ENCODE measurements at places on chromosomes 5 and 9.

DNA sequence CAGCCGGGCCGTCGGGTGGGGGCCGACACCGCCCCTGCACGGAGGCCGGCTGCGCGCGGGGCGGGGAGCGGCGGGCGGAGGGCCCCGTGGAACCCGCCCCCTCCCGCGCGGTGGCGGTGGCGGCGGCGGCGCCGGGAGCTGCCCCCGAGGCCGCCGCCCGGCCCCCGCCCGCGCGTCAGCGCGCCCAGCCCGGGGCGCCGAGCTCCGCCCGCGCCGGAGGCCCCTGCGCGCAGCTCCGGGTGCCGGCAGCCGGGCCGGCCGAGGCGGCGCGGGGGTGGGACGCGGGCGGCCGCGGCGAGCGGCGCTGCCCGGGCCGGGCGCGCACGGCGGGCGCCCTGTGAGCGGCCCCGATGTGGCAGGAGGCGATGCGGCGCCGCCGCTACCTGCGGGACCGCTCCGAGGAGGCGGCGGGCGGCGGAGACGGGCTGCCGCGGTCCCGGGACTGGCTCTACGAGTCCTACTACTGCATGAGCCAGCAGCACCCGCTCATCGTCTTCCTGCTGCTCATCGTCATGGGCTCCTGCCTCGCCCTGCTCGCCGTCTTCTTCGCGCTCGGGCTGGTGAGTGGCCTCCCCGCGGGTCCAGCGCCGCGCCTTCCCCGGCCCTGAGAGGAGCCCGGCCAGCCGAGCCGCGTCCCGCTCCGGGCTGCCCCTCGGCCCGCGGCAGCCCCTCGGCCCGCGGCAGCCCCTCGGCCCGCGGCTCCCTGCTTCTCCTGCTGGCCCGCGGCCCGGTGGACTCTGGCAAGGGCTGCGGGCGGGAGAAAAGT, at the start of gene ADCY2:
Gene ADCY2 (plus strand): TSS at position 192 of the 766 bp plus-strand sequence. CDS start 159 bp downstream, at position 351.
- no peak for DNase-seq

DNA sequence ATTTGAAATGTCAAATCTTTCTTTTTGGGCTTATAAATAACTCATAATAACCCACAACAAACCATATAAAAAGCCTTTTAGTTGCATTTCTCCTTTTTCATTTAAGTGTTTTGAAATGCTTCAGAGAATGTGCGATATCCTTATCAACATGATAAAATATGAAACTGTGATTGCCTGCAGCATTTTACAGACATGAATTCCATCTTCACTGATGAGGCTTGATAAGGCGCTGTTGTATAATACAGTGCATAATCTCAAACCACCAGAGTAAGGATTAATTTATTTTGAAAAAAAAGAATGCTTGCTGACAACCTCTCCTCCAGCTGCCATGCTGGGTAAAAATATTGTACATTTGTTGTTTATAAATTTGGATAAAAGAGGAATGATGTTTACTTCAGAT, 216.8 kb downstream of the PBX3 start:
- DNase-seq = no peak

- no peak for DNase-seq
Measured at GRCh38 chr9:84151640-84152039, 171.0 kb downstream of the RMI1 start.

- DNase-seq = no peak
Measured at GRCh38 chr9:26229324-26230054, 551.2 kb upstream of the TUSC1 start.

DNA sequence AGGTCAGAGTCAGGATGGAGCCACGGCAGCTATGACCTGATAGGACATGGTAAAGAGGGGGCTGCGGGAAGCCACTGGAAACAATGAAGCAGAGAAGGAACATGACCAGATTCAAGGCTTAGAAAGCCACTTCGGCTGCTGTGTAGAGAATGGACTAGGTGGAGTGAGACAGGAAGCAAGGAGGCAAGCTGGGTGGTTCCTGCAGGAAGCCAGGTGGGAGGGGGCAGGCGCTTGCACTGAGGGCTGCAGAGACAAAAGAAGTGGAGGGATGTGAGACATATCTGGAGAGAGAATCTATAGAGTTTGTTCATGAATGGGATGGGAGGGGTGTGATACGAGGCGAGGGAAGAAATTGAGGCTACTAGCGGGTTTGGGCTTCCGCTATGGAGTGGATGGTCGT, 19.0 kb upstream of the N4BP3 start:
- DNase-seq = no peak

GRCh38 chr5:68821056-68821455, 272.8 kb upstream of the SLC30A5 start:
- no peak for DNase-seq

DNA sequence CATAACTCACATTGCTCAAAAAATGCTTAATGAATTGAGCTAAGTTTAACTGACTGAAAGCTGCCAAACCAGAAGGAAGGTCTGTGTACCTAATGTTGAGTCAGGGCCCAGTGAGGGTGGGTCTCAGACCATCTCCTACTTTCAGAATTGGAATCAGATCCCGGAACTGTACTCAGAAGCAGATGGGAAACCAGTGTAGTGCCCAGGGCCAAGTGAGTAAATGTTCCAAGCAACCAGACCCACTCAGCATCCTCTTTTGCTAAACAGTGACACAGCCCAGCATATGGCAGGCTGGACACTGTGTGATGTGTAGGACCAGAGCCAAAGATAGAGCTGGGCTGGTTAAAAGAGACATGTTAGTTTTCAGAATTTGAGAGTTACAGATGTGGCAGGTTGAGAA, 94.1 kb downstream of the PLCXD3 start:
- no peak for DNase-seq

DNA sequence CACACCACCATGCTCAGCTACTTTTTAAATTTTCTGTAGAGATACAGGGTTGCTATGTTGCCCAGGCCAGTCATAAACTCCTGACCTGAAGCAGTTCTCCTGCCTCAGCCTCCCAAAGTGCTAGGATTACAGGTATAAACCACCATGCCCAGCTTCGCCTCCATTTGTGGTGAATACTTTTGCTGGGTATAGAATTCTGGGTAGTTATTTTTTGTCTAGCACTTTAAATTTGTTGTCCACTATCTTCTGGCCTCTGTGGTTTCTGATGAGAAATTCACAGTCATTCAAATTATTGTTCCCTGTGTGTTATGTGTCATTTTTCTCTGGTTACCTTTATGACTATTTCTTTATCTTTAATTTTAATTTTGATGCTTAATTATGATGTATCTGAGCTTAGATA, 57.7 kb upstream of the EXOC3 start:
- no peak for DNase-seq

- no peak for DNase-seq
Measured at GRCh38 chr5:150065886-150066285, 20.5 kb downstream of the CSF1R start.

- no peak for DNase-seq
Measured at GRCh38 chr9:107397076-107398044, 92.2 kb downstream of the KLF4 start.

- DNase-seq = no peak
Measured at GRCh38 chr5:123170816-123171215, 81.8 kb downstream of the PRDM6 start.

GRCh38 chr9:116048081-116048480, 105.5 kb upstream of the PAPPA start:
- no peak for DNase-seq

GRCh38 chr9:119788921-119789320, 419.7 kb upstream of the BRINP1 start:
- no peak for DNase-seq

DNA sequence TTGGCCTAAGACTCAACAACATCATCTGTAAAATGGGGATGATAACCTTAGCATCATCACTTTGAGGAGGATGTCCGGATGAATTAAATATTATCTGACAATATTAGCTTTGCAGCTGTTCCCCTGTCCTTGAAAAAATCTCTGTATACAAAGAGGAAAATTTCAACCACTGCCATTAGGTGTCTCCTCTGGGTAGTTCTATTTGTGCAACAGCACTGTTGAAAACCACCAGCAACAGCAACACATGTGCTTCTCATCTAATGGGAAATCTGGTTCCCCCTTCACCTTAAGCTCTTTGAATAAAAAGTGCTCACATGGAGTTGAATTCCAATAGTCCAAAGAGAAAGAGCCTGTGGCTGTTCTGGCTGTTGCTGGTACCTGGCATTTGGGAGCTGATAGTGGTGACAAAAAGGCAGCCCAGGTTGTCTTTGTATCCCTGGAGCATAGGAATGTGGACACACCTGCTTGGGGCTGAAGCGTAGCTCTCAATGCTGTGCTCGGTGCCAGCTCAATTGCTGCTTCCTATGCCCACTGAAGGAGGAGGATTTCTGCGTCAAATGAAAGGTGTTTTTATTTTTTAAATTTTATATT, 322.1 kb upstream of the MSX2 start:
- no peak for DNase-seq

GRCh38 chr9:72480921-72481320, 40.5 kb upstream of the TMC1 start:
- no peak for DNase-seq

DNA sequence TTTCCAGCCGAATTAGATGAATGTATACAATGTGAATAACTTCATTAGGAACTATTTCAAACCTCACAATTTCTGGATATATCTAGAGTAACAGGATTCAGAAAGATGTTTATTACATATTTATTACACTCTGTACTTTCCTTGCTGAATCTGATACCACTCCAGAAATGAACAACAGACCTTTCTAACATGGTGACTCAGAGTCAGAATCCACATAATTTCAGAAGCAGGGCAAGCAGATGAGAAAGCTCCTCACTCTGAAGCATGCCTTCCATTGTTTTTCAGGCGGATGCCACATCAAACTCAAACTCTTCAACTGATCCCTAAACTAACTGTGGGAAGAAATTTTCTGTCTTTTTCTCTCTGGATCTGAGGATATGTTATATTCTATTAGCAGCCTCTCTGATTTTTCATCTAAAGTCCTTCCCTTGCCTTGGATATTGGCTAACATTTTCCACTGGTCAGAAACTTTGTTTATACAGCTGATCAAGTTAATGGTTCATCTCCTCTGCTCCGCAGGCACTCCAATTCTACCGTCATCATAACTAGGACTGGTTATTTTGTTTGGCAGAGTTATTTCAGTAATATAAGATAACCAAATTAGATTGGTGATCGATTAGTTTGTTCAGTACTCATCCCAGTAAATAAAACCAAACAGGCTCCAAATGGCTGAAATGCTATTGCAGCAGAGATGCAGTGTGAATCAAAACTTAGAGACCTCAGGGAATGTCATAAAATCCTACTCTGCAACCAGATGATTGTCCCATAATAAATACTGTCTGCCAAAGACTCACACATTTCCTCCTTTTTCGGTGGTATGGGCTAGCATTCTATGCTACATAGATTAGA, 556.0 kb downstream of the EBF1 start:
- DNase-seq = no peak

DNA sequence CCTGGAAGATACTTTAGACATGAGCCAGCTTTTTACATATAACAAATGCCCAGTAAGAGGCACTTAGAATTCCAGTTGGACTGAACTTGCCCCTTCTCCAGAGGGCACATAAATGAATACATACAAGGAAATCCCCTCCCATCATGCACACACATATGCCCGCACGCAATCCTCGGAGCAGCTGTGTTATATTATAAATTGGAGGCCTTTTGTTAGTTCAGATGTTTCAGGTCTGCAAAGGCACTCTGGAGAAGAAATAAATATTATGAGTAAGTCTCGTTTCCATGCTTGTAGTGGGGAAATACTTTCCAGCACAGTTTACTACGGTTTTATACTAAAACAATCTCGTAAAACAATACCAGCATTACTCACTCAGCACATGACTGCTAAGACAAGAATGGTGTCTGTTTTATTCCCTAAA, 17.6 kb upstream of the MUSK start:
- DNase-seq = no peak

- no peak for DNase-seq
Measured at GRCh38 chr9:84669013-84669287, 579 bp upstream of the NTRK2 start.

- no peak for DNase-seq
Measured at GRCh38 chr5:33537240-33537639, 96.5 kb downstream of the TARS1 start.

- no peak for DNase-seq
Measured at GRCh38 chr5:156783092-156783491, 67.0 kb upstream of the PPP1R2B start.

GRCh38 chr5:65832603-65833228, 93.7 kb upstream of the ERBIN start:
- DNase-seq = no peak

DNA sequence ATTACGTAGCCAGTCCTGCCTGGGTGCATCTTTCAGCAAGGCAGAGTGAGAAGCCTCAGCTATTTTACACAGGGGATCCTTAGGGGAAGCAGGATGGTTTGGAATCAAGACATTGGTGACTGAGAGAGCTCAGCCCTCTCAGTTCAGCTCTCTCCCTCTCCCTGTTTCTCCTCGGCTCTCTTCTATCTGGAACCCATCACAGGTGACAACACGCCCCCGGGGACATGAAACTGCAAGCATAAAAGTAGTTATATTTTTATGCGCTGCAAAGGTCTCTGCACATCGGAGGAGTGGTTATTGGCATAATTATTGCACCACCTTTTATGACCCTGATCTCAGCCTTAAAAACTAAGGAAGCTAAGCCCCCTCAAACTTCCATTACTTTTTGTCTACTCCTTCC, 14.2 kb downstream of the TMOD1 start:
- no peak for DNase-seq

DNA sequence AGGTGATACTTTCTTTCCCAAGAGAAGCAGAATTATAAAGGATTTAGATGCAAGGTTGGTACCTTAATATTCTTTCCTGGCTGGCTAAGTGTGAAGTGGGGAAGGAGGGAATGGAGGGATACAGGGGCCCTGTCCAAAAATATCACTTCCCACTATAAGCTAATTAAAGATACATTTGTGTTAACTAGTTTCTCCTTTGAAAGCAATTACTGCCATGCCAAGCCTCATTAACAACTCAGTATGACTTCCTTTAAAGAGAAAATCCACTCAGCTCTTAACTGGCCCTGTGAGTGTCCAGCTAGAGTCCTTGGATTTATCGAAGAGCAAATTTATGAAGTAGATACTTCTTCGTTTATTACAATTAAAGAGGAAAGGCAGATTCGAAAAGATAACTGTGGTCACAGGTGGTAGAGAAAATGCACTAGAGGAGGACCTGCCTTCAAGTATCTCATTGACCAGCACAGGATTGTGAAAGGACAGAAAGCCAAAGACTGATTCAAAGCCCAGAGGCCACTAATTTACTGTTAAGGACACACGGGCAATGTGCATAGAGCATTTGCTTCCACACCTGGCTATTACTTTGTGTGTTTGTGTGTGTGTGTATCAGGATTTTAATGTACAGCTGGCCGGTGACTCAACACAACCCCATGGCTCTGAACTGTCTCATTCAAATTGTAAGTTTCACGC, 11.2 kb upstream of the GLDC start:
- DNase-seq = no peak

GRCh38 chr9:2622461-2623287, 1.1 kb downstream of the VLDLR start:
- no peak for DNase-seq

GRCh38 chr5:73822989-73823339, 197.0 kb downstream of the ARHGEF28 start:
- no peak for DNase-seq

GRCh38 chr5:5633579-5633978, 211.1 kb downstream of the ICE1 start:
- DNase-seq = no peak
